ENCODE measurements at places on chromosomes 2 and 18.

GRCh38 chr2:203737360-203737759, 30.9 kb downstream of the CD28 start:
- no peak for DNase-seq

DNA sequence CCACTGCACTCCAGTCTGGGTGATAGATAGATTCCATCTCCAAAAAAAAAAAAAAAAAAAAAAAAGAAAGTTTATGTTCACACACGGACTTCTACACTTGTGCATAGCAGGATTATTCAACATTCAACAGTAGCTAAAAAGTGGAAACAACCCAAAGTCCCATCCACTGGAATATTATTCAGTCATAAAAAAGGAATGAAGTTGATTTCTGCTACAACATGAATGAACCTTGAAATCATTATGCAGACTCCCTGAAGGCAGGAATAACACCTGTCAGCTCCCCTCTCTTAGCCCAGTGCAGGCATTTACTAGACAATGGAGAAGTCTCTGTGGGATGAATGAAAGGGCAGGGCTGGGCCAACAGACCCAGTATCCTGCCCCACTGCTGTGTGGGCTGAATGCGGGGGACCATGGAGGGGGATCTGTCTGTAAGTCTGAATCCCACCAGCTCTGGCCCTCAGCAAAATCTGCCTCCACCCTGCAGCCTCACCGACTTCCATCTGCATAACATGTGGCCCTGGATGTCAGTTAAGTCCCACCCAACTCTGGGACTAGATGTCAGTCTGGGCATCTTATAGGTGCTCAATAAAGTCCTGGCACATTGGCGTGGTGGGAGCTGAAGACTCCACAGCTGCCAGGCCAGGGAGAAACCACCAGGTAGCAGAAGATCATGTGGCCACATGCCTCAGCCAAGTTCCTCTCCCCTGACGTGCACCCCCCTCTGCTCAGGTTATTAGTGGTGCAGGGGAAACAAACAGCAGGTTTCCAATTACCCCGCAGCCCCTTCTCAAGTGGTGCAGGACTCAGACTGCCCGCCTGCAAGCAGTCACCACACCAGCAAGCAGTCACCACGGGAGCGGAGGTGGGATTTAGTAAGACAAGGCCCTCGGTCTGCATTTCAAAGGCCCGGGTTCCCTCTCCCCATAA, 8.9 kb downstream of the ZFP36L2 start:
- no peak for DNase-seq

DNA sequence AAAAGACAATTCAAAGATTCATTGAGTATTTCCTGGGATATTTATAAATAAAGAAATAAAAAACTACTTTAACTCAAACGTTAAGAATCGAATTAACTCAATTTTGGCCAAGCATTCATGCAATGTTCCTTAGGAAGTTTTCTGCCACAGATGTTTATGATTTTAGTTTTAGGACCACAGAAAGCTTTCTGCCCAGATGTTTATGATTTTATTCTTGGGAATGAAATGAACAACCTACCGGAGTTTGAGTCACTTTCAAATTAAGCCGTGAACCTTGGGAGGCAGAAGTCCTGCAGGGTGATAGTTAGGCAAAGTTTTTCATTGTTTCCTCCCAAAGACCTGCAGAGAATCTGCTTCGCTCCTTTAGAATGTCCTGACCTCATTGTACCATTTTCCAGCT, 34.7 kb upstream of the MBP start:
- no peak for DNase-seq

- DNase-seq = no peak
These were observed 551.8 kb upstream of the SOX11 start for GRCh38 chr2:5140347-5140746.

DNA sequence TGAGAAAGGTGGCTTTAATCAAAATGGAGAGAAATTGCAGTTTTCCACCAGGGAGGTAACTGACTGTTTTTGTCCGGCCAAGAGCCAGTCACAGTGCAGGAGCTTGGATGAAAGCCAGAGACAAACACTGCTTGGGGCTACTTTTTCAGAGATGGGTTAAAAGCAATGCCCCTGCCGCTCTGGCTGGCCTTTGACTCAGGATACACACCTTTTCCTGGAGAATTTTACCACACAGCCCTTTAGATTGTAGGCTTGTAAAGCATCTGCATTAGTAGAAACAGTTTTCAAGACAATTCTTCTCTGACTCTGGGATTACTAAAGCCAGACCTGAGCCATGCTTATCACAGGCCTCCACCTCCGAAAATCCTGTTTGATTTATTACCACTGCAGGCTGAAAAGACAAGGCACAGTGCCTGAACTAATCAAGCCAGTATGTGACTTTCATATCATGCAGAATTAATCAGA, 79.7 kb downstream of the CCBE1 start:
- DNase-seq = no peak

GRCh38 chr18:36297417-36298125, at the start of gene FHOD3:
TSS of gene FHOD3 (plus strand) at chr18:36297713. CDS start at chr18:36297836, 123 bp downstream.
- DNase-seq = peak; percentile 36

DNA sequence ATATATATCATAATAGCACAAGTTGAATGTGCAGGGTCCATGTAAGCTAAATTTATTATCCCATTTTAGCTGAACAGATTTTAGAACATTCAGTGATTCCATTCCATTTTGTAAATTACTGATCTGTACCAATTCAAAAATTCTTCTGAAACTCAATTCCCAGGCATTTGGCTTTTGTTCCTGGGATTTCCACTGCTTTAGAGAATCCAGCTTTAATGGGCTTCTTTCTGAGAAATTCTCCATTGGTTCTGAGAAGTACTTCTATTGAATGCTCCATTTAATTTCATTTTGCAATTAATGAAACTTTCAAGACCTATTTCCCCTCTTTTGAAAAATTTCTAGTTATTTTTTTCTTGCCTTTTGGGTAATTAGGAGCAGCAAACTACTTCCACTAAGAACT, 36.8 kb downstream of the BCL2 start:
- DNase-seq = no peak

DNA sequence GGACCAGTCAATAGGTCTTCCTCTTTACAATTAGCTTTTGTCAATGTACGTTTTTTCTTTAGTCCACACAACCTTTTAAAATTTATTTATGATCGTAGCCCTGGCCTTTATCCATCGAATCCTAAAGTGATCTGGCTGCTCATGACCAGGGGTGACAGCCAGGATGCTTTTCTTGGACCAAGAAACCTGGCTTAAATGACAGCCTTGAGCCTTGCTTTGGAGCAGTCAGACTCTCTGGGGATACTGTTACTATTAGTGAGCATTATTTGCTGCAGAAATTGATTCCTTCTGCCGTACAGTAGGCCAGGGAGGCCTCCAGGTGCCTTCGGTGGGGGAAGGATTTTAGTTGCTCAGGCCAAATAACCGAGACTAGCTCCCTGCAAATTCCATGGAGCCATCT, 70.2 kb downstream of the AGAP1 start:
- DNase-seq = no peak

DNA sequence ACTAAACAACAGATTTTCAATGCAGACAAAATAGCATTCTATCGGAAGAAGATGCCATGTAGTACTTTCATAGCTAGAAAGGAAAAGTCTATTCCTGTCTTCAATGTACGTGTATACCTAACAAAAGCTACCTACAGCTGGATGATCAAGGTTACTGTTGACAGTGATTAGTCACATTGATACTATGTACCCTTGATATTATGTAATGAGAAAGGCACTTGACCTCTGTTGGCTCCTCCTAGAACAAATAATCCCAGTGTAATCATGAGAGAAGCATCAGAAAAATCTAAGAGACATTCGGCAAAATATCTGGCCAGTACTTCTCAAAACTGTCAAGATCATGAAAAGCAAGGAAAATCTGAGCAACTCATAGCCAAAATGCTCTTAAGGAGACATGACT, 44.4 kb upstream of the LRRTM4 start:
- no peak for DNase-seq

GRCh38 chr2:1729242-1729641, 15.1 kb downstream of the PXDN start:
- no peak for DNase-seq

DNA sequence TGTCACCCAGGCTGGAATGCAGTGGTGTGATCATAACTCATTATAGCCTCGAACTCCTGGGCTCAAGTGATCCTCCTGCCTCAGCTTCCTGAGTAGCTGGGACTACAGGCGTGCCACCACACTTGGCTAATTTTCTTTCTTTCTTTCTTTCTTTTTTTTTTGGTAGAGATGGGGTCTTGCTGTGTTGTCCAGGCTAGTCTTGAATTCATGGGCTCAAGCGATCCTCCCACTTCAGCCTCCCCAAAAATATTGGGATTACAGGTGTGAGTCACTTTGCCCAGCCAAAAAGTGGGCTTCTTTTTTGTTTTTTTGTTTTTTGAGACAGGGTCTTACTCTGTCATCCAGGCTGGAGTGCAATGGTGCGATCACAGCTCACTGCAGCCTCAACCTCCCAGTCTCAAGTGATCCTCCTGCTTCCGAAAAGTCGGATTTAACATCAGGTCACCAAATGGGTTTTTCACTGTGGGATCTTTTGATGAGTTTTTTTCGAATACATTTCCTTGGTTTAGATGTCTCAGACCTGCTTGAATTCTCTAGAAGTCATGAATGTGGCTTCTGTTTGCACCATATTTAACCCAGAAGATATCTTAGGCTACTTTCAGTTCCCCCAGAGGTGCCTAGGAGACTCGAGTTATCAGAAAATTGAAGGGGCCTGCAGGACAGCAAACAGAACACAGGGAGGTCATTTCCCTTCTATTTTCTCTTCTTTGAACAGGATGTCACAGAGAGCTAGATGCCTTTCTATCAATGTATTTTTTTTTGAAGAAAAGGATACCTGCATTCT, 8.9 kb downstream of the RAB31 start:
- DNase-seq = no peak

GRCh38 chr2:18719978-18720775, 130.8 kb upstream of the NT5C1B start:
- DNase-seq = no peak

DNA sequence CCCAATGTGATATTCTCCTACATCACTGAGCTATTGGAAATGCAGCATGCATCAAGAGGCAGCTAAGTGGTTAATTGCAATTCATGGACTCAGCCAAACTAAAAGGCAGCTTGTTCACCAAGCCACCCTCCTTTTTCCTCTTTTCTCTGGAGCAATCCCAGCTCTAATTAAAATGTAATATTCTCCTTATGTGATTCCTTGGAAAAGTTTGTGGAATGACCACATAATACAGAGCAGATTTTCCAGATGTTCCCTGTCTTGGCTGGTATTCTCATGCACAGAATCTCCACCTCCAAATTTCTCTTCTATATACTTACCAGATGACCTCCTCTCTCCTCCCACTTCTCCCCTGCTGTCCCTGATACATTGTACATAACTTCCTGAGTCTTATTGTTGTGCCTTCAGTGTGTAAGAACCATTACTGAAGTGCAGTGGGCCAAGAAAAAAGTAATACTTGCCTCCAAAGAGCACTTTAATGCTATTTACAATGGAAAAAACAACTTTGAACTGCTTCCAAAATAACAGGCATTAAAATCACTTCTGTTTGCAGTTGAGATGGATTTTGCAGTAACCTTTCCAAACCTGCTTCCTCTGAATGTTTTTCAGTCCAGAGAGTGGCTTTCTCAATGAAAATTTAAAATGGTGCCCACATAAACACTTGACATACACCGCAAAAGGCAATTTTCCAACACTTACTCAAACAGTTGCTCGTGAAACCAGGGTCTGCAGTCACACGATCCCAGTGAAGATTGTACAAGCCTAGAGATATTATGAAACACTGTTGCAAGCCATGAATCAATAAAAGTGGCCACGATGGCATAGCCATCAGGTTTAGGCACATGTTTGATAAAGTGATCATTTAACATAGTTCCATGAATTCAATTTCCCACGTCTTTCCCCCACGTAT, 258.0 kb downstream of the MTX2 start:
- no peak for DNase-seq

- DNase-seq = peak; percentile 55
These were observed 2.8 kb downstream of the ONECUT2 start for GRCh38 chr18:57437766-57438671.

DNA sequence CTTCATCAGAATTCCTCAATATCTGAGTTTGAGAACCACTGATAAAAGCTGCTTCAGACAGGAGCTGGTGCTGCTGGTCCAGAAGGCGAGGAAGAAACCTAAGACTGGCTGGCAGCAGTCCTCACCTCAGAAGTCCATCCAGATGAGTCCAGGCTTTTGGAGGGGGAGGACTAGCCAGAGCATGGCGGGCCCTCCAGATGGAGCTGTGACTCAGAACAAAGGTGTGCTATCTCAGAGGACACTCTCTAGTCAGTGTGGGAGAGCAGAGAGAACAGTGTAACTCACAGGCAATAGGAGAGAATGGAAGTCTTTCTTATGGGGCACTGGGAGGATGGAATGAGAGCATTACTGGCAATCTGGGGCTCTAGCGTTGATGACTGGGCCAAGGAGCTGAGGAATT, 191.4 kb downstream of the NYAP2 start:
- DNase-seq = no peak

- DNase-seq = no peak
These were observed 18.7 kb upstream of the PUM2 start for GRCh38 chr2:20369366-20369765.

- DNase-seq = no peak
These were observed 757.5 kb downstream of the DPP10 start for GRCh38 chr2:115199966-115200365.

DNA sequence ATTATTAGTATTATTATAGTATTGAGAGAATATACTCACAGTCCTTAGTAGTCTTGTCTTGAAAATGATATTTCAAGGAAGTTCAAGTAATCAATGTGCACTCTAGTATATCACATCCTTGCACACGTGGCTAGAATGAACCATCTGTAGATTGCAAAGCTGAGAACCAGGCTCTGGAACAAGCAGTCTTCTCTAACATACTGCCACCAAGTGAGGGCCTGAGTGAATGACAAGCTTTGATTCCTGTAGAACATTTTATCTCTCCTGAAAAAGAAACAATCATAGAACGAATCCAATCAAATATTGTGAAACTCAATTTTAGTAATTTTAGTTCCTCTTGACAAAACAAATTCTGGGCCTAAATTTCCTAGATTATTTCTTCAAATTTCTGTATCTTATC, 55.3 kb upstream of the SULT1C3 start:
- DNase-seq = no peak

DNA sequence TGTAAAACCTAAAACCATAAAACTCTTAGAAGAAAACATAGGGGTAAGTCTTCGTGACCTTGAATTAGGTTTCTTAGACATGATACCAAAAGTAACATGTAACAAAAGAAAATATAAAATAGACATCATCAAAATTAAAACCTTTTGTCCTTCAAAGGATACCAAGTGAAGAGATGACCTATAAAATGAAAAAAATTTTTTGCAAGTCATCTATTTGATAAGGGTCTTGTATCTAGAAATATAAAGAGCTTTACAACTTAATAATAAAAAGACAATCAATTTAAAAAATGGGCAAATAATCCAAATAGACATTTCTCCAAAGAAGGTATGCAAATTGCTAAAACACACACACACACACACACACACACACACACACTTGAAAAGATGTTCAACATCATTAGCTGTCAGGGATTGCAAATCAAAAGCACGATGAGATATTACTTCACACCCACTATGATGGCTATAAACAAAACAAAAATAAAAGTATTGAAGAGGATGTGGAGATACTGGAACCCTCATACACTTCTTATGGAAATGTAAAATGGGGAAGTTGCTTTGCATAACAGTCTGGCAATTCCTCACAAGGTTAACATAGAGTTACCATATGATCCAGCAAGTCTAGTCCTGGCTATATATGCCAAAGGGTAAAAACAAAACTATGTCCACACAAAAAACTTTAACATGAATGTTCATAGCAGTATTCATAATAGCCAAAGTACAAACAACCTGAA, 23.3 kb downstream of the SPDYA start:
- DNase-seq = no peak
